ENCODE measurements at places on chromosomes 7 and 10.

- no peak for DNase-seq
These were observed 123.5 kb upstream of the ADCY1 start for GRCh38 chr7:45450571-45451204.

DNA sequence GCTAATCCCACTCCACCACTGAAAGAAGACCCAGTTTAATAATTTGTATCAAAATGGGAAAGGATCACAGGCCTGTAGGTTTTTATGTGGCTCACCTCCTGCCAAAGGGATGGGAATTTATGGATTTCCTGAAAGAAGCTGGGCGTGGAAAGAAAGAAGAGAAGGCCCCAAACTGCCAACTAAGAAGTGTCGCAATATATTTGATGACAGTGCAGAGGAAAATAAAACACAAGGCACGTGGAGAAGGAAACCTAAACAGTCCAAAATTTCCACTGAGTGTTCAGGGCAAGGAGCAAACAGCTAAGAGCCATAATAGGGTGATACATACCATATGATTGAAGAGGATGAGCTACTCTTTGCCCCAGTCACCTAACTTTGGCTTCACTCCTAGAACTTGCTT lies 667.2 kb downstream of the GATA3 start:
- DNase-seq: no peak

DNA sequence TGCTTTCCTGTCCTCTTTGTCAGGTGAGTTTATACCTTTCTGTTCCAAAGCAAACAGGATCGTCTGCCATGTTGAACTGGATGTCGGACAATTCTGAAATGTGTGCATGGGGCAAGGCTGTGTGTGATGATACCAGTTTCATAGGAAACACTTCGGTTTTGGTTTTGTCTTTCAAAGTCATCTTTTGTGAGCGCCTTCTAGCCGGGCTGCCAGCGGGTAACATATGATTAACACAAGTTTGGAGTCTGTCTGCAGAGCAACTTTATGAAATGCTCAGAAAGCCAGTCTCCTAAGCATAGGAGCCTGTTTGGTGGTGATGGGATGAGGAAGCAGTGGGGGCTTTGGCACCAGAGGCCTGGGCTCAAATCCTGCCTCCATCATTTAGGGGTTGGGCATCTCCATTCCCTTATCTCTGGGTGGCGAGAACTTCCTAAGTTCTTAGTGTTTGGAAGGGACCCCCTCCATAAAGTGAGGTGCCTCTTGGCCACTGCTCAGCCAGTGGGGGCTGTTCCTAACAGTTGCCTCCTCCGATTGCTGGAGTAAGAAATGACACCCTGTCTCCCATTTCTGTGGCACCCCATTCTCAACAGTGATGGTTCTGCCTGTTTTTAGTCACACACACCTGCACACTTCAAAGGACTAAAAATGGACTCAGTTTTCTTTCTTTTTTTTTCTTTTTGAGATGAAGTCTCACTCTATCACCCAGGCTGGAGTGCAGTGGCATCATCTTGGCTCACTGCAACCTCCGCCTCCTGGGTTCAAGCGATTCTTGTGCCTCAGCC lies 36.8 kb downstream of the CUX1 start:
- no peak for DNase-seq

DNA sequence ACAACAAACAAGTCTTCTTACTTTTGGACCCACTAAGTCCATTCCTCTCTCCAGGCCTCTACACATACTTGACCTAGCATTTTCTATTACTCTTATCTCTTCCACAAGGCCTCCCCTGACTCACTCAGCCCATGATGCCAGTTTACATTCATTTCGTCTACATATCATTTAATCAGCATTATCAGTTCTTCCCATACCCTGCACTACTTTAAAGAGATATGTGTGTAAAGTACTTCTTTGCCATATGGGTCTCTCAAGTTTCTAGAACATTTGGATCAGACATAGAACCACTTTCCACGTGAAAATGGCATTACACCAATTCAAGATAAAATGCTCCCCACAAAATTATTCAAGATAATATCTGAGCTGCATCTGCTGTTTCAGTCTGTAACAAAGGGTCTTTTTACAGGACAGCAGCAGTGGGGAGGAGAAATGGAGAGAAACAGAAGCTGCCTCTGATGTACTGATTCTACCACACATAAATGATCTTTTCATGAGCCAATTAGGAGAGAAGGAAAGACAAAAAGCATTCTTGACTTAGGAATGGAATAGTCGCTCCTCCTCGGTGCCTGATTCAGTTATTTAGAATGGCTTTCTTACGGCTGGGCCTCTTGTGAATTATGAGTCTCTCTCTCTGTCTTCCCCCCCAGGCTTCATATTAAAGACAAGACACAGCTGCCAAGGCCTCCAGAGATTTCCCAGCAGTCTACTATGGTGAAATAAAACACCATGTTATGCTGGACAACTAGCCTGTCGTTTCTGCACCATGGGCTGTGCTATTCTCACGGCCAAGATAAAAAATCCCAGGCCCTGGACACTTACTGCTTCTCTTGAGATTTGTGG lies 46.9 kb upstream of the SEPTIN7 start:
- no peak for DNase-seq

DNA sequence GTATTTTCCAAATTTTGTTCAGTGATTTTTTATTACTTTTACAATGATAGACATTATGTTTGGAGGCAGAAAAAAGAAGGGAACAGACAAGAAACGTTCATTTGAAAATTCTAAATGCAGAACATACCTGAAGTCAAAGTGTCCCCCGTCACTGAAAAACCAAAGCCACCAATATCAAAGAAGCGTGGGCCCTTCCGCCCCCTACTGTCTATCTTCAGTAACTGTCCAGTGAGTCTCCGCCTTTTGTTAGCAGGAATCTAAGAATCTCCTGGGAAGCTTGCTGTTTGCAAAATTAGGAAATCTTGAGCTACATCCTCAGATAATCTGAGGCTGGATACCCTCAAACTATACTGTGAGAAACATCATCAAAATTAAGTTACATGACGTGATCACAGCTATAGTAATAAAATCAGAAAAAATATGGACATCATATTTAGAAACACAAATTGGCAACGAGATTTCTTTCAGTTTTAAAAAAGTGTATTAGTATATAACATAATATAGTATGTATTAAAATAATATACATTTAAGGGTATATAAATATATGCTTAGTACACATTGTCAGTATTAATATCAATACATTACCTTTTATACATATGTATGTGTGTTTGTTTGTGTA lies 169.3 kb upstream of the AKR1E2 start:
- peak; percentile 18 for DNase-seq

GRCh38 chr10:36538953-36539586 lies 586.3 kb upstream of the ANKRD30A start:
- DNase-seq: no peak

GRCh38 chr10:78745441-78745840 lies 323.3 kb upstream of the ZMIZ1 start:
- no peak for DNase-seq

GRCh38 chr7:139827042-139827441 lies 2.0 kb upstream of the TBXAS1 start:
- no peak for DNase-seq

DNA sequence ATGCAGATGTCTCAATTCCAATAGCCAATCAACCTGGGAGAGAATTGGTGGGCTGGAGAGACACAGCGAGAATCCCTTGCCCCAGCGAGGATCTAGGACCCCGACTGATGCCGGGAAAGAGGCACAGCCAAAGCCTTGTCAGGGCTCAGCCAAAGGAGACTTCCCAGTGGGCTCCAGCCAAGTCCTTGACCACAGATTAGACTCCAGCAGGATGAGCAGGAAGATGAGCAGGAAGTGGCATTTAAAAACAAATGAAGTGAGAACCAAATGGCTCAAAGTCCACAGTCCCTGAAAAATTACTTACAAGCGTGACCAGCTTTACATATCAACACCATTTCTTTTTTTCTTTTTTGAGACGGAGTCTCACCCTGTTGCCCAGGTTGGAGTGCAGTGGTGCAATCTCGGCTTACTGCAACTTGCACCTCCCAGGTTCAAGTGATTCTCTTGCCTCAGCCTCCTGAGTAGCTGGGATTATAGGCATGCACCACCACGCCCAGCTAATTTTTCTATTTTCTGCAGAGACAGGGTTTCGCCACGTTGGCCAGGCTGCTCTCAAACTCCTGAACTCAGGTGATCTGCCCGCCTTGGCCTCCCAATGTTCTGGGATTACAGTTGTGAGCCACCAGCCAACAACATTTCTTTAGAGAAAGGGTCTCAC lies 40.2 kb downstream of the CTBP2 start:
- DNase-seq: no peak

All from COR-L47 (cell line).